Smooth muscle cell of the umbilical artery (primary cell): ENCODE measurements at places on chromosomes 3 and 15. TPM values are rescaled to one million over a fixed set of nuclear protein-coding genes. Genes with fewer than 3 reads are reported as not detected.

Gene KCNAB1
- under 0.01 and 3.5 TPM in 2 replicates for total RNA-seq

Gene DPPA2
- not detected in 2 replicates for total RNA-seq

Gene CCDC54
- total RNA-seq: not detected in 2 replicates

Gene CLRN1
- total RNA-seq: not detected in 2 replicates

Gene DOCK3
- under 0.01 and 0.05 TPM in 2 replicates for total RNA-seq

Gene DNASE1L3
- total RNA-seq: not detected in 2 replicates

Gene KBTBD12
- not detected in 2 replicates for total RNA-seq
